ENCODE measurements at places on chromosomes 16 and 17.

DNA sequence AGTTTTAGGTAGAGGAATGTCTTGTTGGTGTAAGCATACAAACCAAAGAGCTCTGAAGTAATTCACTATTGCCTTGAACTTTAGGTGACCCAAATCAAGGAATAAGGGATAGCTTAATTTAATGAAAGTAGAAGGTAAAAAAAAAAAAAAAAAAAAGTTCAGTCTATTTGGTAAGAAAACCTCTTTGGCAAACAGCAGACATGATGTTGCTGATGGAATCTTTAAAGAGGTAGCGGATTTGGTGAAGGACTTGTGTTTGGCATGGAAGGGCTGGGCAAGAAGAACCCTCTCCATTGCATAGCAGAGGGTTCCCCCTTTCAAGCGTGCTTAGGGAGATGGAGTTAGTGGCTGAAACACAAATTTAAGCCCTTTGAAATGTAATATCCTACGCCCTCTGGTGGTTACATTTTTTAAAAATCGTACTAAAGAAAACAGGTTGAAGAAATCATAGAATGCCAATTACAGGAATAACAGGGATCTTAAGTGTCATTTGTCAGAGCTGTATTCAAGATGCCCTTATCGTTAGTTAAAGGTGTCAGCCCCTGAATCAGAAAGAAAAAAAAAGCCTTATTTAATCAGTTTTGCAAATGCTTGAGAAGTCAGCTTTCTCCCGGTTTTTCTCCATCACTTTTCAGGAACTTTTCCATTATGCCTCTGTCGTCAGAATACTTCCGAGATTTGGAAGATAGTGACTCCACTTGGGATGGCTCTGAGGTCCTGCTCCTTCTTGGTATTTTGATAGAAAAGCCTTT is 383.1 kb downstream of the KCNJ2 start:
- peak; percentile 94 for DNase-seq

- peak; percentile 48 for DNase-seq
Measured at GRCh38 chr17:17837966-17838962, 1.5 kb upstream of the SREBF1 start.

DNA sequence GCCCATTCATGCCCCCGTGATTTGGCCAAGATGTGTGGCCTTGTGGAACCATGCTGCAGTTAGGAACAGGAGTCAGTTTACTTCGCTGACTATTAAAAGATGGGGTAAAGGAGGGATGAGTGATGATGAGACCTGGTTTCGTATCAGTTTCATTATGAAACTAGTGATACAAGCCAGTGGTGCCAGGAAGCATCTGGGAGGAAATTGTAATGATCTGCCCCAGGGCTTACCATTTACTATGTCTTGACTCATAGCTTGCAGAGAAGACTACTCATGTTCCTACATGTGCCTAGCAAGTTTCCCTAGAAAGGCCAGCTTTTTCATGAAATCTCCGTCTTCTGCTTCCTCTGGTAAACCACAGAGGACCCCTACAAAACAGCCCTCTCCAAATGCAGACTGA is 23.2 kb downstream of the CDH3 start:
- no peak for DNase-seq

DNA sequence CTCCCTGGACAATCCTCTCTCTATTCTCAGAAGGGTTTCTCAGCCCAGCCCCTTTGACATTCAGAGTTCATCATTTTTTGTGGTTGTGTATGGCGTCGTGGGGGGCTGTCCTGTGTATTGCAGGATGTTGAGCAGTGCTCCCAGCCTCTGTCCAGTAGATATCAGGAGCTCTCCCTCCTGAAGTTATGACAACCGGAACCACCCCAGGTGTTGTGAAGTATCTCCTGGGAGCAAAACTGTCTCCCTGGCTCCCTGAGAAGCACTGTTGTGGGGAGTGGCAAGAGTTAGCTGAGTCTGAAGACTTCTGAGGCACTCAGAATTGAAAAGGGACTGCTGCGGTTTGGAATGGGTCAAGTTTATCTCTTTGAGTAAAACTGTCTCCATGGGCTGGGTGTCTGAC is 55.9 kb upstream of the MGAT5B start:
- DNase-seq, result no peak

DNA sequence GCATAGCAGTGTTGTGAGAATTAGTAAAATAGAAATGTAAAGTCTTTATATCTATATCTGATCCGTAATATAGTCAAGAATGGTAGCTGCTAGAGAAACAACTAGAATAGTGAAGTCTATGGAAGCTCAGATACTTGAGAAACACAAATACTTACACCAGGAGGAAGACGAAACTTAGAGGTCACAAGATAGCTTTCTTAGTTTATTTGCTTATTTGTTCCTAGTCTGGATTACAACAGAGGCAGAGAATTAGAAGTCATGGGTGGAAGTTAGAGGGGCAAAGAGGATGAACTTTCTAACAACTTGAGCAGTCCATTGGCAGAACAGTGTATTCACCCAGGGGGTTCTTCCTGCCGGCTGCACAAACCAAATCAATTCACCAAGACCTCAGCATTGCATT is 13.9 kb downstream of the GNGT2 start:
- DNase-seq, result peak; percentile 36

DNA sequence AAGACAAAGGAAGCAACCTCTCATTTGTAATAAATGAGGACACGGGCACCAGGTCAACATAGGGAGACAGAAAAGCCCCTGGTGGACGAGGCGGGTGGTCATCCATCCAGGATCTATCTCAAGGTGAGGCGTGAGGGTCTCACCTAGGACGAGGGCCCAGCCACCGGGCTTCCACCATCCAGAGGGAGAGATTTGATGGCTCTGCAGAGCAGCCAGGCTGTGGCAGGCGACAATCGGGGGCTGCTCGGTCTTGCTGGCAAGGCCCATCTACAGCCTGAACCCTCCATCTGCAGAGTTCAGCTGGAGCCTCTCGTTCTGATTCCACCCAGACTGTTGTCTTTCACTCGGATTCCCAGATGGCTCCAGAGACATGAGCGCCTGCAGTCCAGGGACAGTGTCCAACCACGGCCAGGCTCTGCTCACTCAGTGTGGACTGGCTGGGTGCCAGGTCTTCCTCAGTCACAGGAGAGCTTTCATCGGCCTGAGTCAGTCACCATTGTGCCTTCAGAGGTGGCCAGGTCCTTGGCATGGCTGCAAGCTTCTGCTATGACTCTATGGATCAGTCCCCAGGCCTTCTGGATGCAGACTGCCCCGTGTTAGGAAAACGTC is 5.9 kb downstream of the LITAFD start:
- DNase-seq, result no peak

Measured in inflammatory macrophage treated with lipopolysaccharide for 1 hour (primary cell).